Astrocyte of the spinal cord (primary cell): ENCODE measurements at places on chromosomes 2 and 18.

DNA sequence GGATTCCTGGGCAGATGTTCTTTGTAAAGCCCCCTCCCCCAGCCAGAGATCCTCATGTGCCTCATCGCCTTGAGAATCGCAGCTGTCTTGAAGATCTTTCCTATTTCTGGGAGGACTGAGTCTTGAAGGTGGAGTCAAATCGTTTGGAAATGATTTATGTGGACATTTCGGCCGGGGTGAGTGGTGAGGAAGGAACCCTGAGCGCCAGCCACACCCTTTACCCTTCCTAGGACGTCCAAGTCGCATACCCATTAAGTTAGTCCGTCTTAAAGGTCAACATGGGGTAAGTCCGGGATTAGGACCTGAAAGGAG lies 84.9 kb upstream of the ZCCHC2 start:
- DNase-seq, result no peak

GRCh38 chr2:47964722-47965434 lies 58.6 kb upstream of the FBXO11 start:
- no peak for DNase-seq

- peak; percentile 2 for DNase-seq
Observed at GRCh38 chr2:4553241-4553640, 849.9 kb downstream of the DCDC2C start.

DNA sequence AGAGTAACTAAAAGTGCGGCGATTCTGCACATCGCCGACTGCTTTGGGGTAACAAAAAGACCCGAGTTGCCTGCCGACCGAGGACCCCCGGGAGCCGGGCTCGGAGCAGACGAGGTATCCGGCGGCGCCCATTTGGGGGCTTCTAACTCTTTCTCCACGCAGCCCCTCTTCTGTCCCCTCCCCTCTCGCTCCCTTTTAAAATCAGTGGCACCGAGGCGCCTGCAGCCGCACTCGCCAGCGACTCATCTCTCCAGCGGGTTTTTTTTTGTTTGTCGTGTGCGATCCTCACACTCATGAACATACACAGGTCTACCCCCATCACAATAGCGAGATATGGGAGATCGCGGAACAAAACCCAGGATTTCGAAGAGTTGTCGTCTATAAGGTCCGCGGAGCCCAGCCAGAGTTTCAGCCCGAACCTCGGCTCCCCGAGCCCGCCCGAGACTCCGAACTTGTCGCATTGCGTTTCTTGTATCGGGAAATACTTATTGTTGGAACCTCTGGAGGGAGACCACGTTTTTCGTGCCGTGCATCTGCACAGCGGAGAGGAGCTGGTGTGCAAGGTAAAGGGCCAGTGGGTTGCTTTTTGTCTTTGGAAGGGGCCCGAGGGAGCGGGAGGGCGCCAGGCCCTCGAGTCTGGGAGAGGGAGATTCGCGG lies 1.4 kb downstream of the TRIB2 start:
- DNase-seq, result peak; percentile 32

DNA sequence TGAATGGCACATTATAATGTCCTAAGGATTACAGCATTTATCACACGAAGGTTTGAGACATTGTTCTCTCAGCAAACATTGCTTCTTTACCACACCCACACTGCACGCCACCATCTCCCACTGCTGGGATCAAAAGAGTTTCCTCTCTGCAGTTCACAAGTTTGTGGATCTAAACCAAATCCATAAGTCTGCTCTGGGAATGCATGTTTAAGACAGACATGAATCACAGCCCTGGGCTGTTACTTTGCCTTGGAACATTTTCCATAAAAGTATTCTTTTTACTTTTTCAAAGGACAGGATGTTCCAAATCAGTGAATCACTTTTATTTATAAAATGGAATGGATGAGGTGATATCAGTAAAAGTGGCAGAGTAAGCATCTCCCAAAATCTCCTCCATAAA lies 36.1 kb downstream of the STPG4 start:
- DNase-seq, result peak; percentile 86
